Activated gamma-delta T cell treated with Interleukin-2 at 50 U/mL for 16 hours (primary cell): ENCODE measurements at places on chromosomes 4 and X.

DNA sequence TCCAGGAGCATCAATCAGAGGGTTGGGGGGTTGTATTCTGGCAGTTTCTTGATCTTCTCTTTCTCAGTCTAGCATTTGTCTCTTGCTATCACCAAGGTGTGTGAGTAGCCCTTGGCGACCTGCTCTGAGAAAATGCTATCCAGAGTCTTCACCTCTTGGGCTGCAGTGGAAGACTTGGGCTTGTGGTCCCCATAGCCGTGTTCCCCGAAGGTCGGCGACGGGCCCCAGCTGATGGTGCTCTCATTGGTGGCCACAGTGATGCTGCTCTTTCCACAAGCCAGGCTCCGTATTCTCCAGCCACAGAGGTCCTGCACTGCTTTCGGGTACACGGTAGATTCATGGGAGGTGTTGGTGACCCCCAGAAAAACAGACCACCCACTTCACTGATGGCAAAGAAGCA is 25.9 kb upstream of the ETNPPL start:
- no peak for DNase-seq

- DNase-seq: no peak
Measured at GRCh38 chr4:159146488-159146887, 43.6 kb downstream of the RAPGEF2 start.

DNA sequence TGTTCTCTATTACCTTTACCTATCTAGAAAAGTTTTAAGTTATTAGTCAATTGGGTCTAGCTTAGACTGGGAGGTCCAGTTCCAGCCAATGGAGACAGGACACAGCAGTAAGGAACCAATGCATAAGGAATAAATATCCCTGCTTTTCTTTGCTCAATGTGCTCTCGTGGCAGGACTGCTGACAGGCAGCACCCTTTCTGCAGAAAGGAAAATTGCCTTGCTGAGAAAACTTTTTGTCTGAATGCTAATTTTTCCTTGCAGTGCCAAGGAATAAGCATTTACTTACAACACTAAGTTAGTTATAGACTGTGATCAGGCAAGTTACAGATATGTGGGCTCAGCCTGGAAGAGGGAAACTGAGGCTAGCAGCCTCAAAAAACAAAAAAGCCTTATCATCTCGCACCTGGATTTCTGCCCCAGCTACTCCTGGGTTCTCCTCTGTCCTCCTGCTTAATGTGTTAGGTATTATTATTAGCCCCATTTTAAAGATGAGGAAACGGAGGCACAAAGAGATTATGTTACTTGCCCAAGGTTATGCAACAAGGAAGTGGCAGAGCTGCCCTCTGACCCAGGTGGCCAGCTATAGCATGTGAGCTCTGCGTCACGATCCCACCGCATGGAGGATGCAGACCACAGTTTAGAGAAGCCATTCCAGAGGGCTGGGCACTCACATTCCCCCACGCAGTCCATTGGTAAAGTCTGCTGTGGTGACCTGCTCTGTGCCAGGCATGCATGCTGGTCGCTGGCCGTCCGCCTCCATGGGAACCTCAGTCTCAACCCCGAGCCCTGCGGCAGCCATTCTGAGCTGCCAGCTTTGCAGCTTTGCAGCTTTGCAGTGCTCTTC is 40.5 kb upstream of the C4orf50 start:
- no peak for DNase-seq

DNA sequence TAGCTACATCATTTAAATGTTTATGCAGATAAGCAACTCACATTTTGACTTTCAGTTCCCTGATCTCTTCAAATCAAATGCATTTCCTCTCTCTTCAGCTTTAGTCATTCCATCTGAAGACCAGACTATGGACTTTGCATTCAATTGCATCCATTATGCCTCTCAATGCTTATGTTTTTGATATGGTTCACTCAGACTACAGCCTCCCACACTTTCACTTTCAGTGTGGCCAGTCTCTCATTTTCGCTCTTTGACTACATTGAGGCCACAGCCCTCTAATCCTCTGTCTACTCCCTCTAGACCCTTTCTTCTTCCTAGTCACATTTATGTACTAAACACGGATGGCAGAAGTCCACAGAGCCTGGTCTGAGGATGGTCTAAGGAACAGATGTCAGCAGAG is 24.5 kb upstream of the VEGFC start:
- DNase-seq: no peak

DNA sequence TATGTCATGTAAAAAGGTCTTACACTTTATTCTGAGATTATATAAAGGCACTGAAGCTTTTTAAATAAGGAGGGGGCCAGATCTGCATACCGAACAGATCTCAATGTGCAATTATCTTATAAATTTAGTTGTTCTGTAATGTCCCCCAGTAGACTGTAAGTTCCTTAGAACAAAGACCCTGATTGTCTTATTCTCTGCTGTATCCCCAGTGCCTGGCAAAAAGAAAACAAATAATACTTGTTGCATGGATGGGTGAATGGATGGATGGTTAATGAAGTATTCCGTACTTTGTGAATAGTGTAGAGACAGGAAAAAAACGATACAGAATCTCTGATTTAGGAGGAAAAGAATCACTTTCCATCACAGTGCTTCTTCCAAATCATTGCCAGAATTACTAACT is 141.5 kb downstream of the CHM start:
- no peak for DNase-seq

GRCh38 chrX:46793386-46794143 is 34.6 kb upstream of the SLC9A7 start:
- no peak for DNase-seq

GRCh38 chr4:147749811-147750321 is 18.0 kb downstream of the ARHGAP10 start:
- DNase-seq: no peak

- peak; percentile 16 for DNase-seq
Measured at GRCh38 chrX:103629318-103630170, 769 bp downstream of the TCEAL1 start.

- no peak for DNase-seq
Measured at GRCh38 chrX:29299684-29300083, 712.4 kb downstream of the IL1RAPL1 start.

- DNase-seq: no peak
Measured at GRCh38 chrX:103941201-103941975, 21.0 kb upstream of the TMSB15B start.

- no peak for DNase-seq
Measured at GRCh38 chr4:52861171-52861823, 820 bp upstream of the RASL11B start.

DNA sequence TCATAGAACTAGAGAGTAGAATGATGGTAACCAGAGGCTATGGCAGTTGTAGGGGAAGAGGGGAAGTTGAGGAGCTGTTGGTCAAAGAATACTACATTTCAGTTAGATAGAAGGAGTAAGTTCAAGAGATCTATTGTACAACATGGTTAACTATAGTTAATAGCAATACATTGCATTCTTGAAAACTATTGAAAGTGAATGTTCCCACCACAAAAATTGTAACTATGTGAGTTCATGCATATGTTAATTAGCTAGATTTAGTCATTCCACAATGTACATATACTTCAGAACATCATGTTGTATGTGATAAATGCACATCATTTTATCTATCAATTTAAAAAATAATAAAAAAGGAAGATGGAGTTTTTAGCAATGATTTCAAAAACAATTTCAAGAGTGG is 125.3 kb upstream of the IL15 start:
- DNase-seq: no peak

GRCh38 chrX:137684591-137684990 is 118.7 kb downstream of the ZIC3 start:
- DNase-seq: no peak

- no peak for DNase-seq
Measured at GRCh38 chr4:126530996-126531585, 1101.7 kb upstream of the INTU start.

DNA sequence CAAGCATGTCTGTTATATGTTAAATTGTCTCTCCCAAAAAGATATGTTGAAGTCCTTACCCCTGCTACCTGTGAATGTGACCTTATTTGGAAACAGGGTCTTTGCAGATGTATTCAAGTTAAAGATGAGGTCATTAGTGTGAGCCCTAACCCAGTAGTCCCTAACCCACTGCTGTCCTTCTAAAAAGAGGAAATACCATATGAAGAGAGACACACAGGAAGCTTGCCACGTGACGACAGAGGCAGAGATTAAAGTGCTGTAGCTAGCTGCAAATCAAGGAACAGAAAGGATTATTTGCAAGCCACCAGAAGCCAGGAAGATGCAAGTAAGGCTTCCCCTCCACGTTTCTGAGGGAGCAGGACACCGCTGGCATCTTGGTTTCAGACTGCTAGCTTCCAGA is 150.1 kb downstream of the HNRNPD start:
- peak; percentile 7 for DNase-seq

DNA sequence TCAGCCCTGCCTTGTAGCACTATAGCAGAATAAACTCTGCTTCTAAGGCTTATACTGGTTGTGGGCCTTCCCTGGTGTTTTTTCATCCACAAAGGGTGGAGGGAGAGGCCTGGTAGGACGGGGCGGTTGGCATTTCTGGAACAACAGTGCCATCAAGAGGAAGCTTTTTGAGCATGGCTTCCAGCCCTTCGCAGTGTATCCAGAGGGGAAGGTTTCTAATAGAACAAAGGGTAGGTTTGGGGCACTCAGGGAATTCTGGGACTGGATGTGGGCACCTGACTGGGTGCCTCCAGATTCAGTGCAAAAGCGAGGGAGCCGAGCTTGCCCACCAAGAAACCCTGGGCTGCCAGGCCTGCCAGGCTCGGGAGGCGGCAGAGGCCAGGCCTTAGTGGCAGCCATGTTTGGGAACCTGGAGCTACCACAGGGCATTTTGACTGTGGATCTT is 229.6 kb upstream of the AGTR2 start:
- DNase-seq: no peak

GRCh38 chr4:46653842-46654241 is 255.2 kb downstream of the COX7B2 start:
- DNase-seq: no peak

DNA sequence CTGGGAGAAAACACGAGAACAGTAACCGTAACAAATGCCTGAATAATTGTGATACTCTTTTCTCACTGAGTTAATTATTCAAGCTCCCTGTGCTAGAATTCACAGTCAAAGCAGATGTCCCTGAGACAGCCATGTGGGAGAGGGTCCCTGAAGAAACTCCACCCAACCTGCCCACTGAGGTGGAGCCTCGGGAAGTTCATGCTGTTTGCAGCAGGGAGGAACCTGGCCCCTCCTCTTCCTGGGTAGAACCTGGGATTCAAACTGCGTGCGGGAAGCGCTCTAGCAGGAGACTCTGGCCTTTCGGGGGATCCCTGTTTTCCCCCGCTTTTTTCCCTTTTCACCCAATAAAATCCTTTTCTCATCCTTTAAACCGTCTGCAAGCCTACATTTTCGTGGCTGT is 20.2 kb upstream of the RHOH start:
- DNase-seq: no peak

GRCh38 chrX:15607067-15607466 is 6.3 kb upstream of the ACE2 start:
- DNase-seq: no peak

DNA sequence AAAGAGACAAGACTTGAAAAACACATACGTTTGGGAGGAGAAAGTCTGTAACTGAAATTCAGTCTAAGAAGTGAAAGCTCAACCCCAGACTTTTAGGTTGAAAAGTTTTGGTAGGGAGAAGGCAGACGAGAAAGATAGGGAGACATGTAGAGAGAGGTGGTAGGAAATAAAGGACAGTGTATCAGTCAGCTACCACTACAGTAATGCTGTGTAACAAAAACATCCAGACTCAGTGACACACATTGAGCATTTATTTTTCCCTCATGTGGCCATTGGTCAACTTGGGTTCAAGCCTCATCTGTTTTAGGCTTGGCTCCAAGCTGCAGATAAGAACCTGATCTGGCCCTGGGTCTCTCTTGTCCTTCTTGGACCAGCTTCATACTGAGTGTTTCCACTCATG is 26.9 kb downstream of the CCKAR start:
- no peak for DNase-seq

GRCh38 chr4:106618956-106619355 is 250.4 kb upstream of the GIMD1 start:
- no peak for DNase-seq

DNA sequence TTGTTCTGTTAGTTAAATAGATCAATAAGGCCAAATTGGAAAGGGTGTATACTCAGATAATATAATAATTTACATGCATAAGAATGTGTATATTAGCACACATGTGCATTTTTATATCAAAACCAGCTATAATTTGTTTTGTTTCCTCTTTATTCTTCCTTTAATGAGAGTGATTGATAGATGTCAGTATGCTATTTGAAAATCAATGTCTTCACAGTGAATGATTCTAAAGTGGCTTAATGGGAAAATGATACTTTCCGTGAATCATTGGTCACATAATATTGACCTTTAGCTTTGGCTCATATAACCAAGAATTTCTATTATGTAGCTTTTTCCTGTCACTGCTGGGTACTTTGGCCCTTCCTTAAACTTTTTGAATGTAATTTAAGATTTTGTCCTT is 48.6 kb downstream of the PLS3 start:
- DNase-seq: no peak

GRCh38 chr4:3870567-3870962 is 104.4 kb downstream of the ADRA2C start:
- no peak for DNase-seq

DNA sequence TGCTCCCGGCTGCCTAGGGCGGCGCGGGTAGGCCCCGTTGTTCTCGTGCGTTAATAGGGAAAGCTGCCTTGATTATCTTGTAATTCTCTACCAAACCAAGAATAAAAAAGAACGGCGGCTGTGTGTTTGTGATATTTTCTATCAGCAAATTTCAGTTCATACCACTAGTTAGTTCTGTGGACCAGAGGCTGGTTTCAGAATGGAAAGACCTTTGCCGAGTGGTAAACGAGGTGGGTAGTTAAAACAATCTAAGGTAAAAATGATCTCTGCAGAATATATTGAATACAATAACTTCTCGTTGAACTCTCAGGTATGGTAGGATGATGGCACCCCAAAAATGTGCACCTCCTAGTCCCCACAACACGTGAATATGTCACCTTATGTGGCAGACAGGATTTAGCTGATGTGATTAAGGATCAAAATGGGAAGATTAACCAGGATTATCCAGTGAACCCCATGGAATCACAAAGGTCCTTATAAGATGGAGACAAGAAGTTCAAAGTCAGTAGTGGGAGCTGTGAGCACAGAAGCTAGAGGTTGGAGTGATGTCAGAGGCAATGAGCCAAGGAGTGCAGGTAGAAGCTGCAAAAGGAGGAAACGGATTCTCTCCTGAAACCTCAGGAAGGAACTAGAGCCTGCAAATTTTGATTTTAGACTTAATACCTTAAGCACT is 574 bp upstream of the CFAP97 start:
- no peak for DNase-seq

DNA sequence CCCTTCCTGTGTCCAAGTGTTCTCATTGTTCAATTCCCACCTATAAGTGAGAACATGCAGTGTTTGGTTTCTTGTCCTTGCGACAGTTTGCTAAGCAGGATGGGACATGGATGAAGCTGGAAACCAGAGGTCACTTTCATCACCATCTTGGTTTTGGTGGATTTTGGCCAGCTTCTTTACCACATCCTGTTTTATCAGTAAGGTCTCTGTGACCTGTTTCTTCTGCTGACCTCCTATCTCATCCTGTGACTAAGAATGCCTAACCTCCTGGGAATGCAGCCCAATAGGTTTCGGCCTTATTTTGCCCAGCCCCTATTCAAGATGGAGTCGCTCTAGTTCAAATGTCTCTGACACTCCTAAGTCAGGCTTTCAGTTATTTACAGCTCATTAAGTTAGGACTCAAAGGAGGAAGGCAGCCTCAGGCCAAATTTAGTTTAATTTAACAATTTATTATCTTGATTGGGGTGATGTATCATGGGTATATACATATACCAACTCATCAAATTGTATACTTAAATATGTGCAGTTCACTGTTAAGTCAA is 169.9 kb upstream of the NDP start:
- no peak for DNase-seq

GRCh38 chrX:13411496-13412207 is 91.8 kb upstream of the ATXN3L start:
- no peak for DNase-seq
